Fibroblast of skin of right biceps (primary cell): ENCODE measurements at places on chromosomes 3 and 15.

- peak; percentile 72 for DNase-seq
Observed at GRCh38 chr15:38846346-38846745, 281.7 kb upstream of the RASGRP1 start.

GRCh38 chr3:171366043-171366442 lies 94.2 kb downstream of the TNIK start:
- DNase-seq: no peak

GRCh38 chr15:99503411-99503810 lies 62.4 kb upstream of the MEF2A start:
- DNase-seq: no peak

DNA sequence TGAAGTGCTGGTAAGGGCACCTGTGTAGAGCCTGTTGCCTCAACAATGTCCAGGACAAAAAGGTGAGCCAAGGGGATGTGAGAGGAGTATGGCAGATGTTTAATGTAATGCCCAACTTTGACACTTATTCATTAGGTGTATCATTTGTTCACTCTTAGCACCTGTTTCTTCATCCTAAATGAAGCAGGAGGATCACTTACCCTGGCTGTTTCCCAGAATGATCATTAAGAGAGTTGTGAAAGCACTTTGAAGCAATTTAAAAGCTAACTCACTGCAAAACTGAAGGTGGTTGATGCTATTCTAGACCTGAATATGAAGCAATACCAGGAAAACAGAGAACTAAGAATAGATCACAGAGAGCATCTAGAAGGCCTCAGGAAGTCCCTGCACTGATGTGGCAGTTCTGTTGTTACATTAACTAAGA lies 3.4 kb upstream of the HHLA2 start:
- no peak for DNase-seq

GRCh38 chr15:77496715-77497109 lies 76.0 kb downstream of the HMG20A start:
- peak; percentile 98 for DNase-seq

- DNase-seq: no peak
Observed at GRCh38 chr3:141419946-141420345, 51.6 kb downstream of the ZBTB38 start.

GRCh38 chr3:111314181-111314873 lies 227.7 kb upstream of the CD96 start:
- no peak for DNase-seq

DNA sequence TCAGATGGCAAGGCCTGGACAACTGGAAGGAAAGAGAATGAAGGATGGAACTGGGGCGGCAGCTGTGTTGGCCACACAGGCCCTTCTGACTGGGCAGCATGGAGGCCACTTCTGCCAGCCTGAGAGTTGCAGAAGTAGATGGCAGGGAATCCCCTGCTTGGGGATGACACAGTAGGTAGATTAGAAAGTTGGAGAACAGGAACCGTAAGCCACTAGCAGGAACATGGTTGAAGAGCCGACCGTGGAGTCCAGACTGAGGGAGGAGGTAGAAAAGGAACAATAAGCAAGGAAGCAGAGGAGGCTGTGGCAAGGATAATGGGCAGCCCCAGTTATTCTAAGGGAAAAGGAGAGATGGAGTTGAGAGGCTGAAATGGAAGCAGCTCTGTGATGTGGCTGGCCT lies 26.4 kb upstream of the ZNF774 start:
- DNase-seq: no peak

GRCh38 chr3:62373714-62374333 lies 474 bp upstream of the FEZF2 start:
- no peak for DNase-seq

- DNase-seq: no peak
Observed at GRCh38 chr15:70252951-70253320, 155.2 kb upstream of the TLE3 start.

DNA sequence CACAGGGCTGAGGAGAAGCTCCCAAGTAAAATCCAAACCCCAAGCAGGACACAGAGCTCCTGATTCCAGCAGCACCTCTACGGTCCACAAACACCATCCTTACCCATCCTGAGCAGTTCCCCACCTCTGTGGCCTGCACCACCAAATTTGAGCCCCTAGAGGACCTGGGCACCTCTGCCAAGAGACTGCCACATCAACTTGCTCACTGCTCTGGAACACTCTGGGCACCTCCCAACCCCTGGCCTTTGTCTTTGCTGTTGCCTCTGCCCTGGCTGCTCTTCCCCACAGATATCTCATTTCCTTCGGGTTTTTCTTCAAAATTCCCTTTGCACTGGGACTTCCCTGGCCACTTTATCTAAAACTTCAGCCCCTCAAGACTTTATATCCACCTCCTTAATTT lies 5.8 kb downstream of the RLBP1 start:
- no peak for DNase-seq

DNA sequence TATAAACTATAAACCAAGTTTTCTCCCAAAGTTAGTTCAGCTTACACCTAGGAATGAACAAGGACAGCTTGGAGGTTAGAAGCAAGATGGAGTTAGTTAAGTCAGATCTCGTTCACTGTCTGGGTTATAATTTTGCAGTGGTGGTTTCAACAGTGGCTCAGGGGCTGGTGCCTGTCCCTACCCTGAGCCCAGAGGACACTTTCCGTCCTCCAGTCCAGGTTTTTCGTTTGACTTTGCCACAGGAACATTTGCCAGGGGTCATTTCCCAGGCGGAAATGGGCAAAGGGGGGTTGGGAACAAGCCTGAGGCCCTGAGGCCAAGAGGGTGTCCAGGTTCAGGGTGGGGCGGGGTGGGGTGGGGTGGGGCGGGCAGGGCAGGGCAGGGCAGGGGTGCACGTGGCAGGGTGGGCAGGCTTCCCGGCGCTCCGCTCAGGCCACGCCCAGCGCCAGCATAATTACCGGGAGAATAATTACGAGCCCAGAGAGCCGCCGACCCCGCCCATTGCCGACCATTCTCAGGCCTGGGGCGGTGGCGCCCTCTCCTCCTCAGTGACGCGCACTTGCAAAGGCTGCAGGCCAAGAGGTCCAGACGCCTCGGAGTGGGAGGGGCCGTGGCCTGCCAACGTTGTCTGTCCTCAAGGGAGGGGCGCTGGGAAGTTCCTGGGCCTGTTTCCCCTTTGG lies 70.4 kb downstream of the KLF13 start:
- peak; percentile 61 for DNase-seq

- DNase-seq: no peak
Observed at GRCh38 chr3:168307893-168308292, 212.2 kb upstream of the GOLIM4 start.
